ENCODE measurements at places on chromosomes 3 and 15.
A peak's percentile ranks its signal among the peaks of the same experiment; 100 is the strongest.

DNA sequence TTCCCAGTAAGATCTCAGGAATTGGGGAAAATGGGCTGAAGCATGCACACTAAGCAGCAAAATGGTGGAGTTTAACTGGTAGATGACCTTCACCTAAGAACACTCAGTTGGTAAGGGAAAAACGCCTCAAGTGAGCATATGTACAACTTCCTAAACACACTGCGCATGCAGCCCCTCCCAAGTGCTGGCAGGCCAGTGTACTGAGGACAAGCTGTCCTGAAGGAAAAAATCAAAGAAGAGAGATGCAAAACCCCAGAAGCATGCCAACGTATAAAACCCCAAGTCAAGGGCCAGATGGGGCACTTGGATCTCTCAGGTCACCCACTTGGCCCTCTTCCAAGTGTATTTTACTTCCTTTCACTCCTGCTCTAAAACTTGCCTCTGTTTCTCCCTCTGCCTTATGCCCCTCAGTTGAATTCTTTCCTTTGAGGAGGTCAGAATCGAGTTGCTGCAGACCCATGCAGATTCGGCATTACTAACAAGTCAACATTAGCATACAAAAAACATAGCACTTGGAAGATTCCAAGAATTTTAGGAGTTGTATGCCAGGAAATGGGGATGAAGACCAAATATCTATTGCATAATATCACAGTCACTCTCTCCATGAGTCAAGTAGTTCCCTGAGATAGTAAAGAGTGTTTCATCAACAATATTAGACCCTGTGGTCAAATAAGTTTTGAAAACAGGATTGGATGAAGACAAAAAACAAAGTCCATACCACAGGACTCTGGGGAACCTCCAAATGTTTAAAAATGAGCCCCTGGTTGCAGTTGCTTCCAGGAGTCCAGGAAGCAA, 10.8 kb upstream of the FYCO1 start:
- no peak for DNase-seq

GRCh38 chr3:95751509-95751908, 1062.9 kb upstream of the EPHA6 start:
- no peak for DNase-seq

GRCh38 chr3:155325263-155325835, 31.9 kb upstream of the STRIT1 start:
- no peak for DNase-seq

GRCh38 chr3:178406206-178406605, 130.0 kb upstream of the KCNMB2 start:
- DNase-seq: no peak

- peak; percentile 43 for DNase-seq
Measured at GRCh38 chr3:56753206-56753820, 48.4 kb downstream of the ARHGEF3 start.

DNA sequence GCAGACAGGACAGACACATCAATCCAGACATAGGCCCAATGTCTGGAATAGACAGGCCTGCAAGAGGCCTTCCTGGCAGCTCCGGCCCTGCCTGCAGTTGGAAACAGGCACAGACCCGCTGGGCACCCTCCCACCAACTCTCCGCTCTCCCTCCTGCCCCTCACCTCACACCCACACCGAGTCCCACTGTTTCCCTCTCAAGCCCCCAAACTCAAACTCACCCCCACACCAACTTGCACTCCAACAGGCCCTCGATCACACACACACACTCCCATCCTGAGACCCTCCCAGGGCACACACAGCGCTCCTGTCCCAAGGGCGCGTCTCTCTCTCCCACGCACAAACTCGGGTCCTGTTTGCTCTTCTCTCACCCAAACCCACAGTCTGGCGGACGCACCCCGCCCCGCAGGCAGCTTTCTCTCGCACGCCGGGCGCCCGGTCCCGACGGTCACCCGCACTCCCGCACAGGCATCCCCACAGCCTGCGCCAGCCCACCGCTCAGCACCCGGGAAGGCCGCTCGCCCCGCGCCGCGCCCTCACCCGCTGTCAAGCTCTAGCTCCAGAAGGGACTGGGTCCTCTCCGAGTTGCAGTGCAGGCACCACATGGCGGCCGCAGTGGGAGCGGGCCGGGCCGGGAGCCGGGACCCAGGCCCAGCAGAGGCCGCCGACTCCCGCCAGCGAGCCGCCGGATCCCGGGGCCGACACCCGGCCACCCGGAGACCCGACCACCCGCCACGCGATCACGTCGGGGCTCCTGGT, 106.2 kb downstream of the IQSEC1 start:
- DNase-seq: no peak

- no peak for DNase-seq
Measured at GRCh38 chr3:69690-70089, 126.9 kb upstream of the CHL1 start.

DNA sequence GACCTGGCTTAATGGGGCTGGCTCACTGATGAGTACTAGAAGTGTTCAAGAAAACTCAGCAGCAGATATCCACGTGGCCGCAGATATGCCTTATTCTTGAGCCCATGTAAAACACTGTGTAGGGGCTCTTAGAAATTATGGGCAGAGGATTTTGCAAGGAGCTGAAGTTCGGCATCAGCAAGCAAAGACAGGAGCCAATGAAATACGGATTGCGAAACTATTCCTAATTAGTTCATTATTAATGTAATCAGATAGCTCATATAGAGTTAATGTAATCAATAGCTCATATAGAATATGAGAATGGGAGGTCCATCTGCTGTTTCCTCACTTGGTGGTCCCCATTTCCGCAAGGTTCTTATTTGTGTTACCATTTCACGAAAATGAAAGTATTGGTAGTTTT, 9.0 kb upstream of the GSK3B start:
- no peak for DNase-seq

GRCh38 chr3:152030320-152030719, 156.9 kb downstream of the SUCNR1 start:
- no peak for DNase-seq
